Hair follicular keratinocyte (primary cell): ENCODE measurements at places on chromosomes 2 and 18. TPM values are rescaled to one million over a fixed set of nuclear protein-coding genes. Genes with fewer than 3 reads are reported as not detected.

The VSNL1 gene
- total RNA-seq, result 12.8 and 17.3 TPM in 2 replicates

The CFLAR gene
- 32.9 and 50.2 TPM in 2 replicates for total RNA-seq

The ALPP gene
- total RNA-seq, result not detected in 2 replicates

The ABCG5 gene
- total RNA-seq, result not detected in 2 replicates

The ITGA4 gene
- total RNA-seq, result 18.6 and 26.6 TPM in 2 replicates

The ATOH8 gene
- not detected in 2 replicates for total RNA-seq

The MTHFD2 gene
- total RNA-seq, result 156 and 209 TPM in 2 replicates
